ENCODE measurements at places on chromosomes 5 and 9. TPM values are rescaled to one million over a fixed set of nuclear protein-coding genes. Genes with fewer than 3 reads are reported as not detected.
A peak's percentile ranks its signal among the peaks of the same experiment; 100 is the strongest.

- no peak for DNase-seq
These were observed 10.5 kb upstream of the IPPK start for GRCh38 chr9:92680166-92681119.

ADAMTS12 gene
- total RNA-seq, result not detected

- no peak for DNase-seq
These were observed 209.8 kb downstream of the CWC27 start for GRCh38 chr5:64978546-64978945.

DNA sequence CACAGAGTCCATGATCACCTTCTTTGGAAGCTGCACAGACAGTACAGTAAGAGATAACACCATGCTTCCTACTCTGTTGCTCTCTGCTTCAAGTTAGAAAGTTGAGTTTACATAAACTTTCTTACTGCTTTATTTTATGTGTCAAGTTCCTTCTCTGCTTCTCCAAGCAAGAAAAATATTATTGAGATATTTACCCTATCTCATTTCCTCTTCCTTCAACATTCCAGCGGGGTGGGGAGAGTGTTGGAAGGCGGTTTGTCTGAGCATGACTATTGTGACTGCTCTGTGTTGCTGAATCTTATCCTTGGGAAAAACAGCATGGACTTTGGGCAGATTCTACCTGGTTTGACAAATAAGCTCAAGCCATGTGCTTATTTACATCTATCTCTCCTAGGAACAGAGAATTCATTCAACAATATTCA is 66.9 kb upstream of the EPB41L4A start:
- DNase-seq, result no peak

GRCh38 chr9:36023260-36024048 is 13.3 kb upstream of the RECK start:
- peak; percentile 82 for DNase-seq

GRCh38 chr5:126497506-126497905 is 74.3 kb downstream of the GRAMD2B start:
- peak; percentile 76 for DNase-seq

KLHL9 gene
- total RNA-seq, result 5.0 TPM

DNA sequence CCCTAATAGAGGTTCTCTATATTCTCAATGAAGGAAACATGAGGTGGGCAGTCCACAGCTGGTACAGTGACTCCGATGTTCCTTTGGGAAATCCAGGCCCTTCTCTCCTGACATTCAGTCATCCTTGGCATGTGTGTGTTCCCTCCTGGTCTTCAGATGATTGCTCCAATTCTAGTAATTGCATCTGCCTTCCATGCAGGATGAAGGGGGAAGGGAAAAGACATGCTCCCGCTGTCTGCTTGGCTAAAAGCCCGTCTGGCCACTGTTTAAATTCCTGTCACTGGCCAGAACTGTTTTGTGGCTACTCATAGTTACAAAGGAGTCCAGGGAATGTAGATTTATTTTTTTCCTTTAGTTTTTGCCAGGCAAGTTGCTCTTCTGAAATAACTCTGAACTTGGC is 65.0 kb downstream of the MAST4 start:
- peak; percentile 17 for DNase-seq

DNA sequence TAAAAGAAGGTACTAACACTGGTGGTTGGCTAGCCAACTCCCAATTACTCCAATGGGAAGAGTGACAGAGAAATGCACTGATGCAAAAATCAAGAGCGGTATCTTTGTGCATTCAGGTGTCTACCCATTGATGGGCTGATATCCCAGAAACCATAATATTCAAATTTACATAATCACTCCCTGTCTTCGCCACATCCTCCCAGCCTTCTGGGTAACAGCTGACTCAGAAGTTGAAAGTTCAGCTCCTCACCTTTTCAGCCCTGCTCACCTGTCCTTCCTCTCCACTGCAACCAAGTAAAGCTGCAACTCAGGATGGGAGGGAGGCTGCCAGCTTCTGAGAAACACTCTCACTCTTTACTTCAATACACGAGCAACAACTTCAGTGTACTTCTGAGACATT is 6.9 kb downstream of the SUSD1 start:
- no peak for DNase-seq

- DNase-seq, result no peak
These were observed 9.6 kb upstream of the ETF1 start for GRCh38 chr5:138552657-138553056.

DNA sequence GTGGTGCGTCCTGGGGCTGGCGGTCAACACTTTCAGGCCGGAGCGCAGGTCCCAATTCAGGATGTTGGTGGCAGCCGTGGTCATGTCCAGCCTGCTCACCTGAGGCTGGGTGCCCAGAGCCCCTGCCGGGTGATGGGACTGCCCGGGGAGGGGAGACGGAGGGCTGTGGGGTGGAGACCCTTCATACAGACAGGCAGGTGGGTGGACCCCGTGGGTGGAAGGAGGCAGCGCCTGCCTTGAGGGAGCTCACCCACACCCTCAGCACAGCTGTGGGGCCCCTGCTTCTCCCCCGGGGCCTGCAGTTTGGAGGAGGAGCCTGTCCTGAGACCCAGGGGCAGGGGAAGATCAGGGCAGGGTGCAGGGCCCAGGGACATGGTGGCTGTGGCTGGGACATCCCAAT is 6.9 kb upstream of the PTGDS start:
- DNase-seq, result no peak

- DNase-seq, result no peak
These were observed 1.9 kb upstream of the DMRT2 start for GRCh38 chr9:1048231-1048619.

GRCh38 chr5:149399775-149400174 is 20.7 kb upstream of the IL17B start:
- no peak for DNase-seq

- no peak for DNase-seq
These were observed 28.6 kb upstream of the FBXW11 start for GRCh38 chr5:172035049-172035448.

- peak; percentile 43 for DNase-seq
These were observed 25.4 kb upstream of the RNF20 start for GRCh38 chr9:101508211-101508610.

GRCh38 chr5:154375329-154376008 is 70.3 kb upstream of the SAP30L start:
- DNase-seq, result no peak

FBXL7 gene
- total RNA-seq, result not detected

DNA sequence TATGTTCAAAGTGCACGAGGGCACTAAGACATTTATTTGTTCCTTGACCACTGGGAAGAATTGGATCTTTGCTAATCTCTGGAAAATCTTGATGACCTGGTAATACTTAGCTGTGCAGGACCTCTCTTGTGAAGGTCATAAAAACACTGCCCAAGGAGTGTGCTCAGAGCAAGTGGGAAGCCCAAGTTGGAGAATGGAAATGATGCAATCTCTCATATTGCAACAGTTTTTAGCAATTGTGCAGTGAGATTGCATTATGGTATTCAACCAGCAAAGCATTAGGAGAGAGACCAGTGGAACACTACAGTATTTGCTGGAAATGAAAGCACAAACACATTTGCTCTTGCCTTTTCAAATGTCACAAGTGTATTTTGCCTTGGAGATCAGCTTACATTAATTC is 34.5 kb downstream of the TXNDC8 start:
- DNase-seq, result no peak

DNA sequence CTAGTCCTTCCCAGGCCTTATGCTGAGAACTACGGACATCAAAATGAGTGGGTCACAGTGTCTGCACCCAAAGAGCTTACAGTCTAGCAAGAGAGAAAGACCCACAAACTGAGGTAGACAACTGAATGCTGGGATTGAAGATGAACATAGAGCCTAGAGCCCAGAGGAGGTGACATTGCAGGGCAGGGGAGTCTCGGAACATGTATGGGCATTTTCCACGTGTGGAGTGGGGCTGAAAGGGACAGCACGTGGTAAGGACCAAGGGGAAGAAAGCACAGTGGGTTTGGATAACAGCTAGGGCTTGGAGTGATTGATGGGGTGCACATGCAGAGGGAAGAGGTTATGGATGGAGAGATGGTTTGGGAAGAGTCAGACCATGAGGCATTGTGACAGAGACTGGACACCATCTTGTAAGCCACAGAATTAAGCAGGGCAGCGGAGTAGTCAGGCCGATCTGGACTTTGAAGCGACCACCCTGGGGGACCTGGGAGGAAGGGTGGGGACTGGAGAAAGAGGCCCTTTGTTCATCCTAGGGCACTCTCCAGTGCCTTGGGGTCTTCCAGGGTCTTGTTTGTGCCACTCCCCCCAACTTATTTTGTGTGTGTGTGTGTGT is 47.5 kb upstream of the SH3PXD2B start:
- DNase-seq, result no peak

RNF208 gene
- total RNA-seq, result not detected

GRCh38 chr5:61931236-61931635 is 374.8 kb upstream of the KIF2A start:
- DNase-seq, result no peak

DNA sequence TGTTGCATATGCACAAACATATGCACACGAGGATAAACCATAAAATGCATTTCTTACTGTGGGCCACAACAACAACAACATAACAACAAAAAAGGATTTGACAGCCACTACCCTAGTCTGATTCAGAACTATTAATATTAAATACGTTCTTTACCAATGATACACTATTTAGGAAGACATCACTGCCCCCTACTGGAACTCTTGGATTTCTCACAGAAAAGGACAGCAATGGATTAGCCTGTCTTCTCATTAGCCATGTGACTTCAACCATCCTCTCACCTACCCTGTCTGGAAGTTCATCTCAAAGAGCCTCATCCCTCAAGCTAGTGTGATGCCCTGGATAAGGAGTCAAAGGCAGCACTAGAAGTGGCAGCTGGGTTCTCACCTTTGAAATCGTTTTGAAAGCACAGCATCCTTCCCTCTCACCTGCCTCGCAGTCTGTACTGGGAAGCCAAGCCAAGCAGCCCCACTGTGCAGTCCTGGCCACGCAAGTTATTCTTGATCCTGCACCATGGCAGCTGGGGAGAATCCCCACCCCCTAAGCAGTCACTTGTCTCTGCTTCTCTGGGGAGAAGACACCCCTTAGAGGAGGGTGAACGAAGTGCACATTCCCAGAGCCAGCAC is 64.6 kb downstream of the SH3TC2 start:
- DNase-seq, result peak; percentile 81

- no peak for DNase-seq
These were observed 56.1 kb upstream of the GLRX start for GRCh38 chr5:95878417-95879323.

GRCh38 chr5:127696683-127697082 is 6.5 kb upstream of the CCDC192 start:
- no peak for DNase-seq

- DNase-seq, result no peak
These were observed 56.7 kb downstream of the LHX2 start for GRCh38 chr9:124068251-124068650.

LRRC19 gene
- not detected for total RNA-seq

FOXI1 gene
- total RNA-seq, result not detected

DNA sequence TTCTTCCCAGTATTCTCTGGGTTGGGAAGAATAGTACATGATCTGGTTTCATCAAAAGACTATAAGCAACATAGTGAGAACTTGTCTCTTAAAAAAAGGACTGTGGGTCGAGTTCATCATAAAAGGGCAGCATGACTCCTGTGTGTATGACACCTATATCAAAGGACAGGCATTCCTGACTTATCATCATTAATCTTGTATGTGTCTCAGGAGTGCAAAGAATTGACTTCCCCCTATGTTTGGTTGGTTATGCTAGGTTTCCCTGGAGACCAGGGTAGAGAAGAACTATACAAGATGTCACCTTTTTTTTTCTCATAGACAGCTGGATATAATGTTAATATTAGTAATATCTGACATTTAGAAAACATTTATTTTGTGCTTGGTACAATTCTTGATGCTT is 173.1 kb upstream of the ANKRD55 start:
- no peak for DNase-seq

GRCh38 chr9:123302348-123303214 is 34.2 kb upstream of the STRBP start:
- DNase-seq, result no peak

GRCh38 chr9:121268851-121269641 is 1.1 kb downstream of the GSN start:
- DNase-seq, result no peak

SLC36A3 gene
- not detected for total RNA-seq

MARCHF11 gene
- not detected for total RNA-seq

EQTN gene
- total RNA-seq, result not detected

TRAPPC13 gene
- total RNA-seq, result 29.1 TPM

ZFP2 gene
- total RNA-seq, result 5.0 TPM

DNA sequence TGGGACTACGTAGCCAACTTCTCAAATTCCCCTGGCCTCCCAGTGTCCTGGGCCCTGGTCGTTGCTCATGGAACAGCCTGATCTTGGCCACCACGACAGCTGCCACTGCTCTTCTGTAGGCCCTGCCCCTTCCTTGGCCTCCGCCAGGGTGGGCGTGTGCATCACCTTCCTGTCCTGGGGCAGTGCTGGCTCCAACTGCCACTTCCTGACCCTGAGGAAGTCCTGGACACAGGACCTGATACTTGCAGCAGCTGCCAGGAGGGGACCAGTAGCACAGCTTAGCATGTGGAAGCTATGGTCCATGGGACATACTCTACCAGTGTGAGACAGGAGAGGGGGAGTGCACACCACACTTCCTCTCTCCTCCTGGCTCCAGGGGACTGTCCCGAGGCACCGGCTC is 145.2 kb downstream of the TENT4A start:
- DNase-seq, result no peak

GRCh38 chr5:8598356-8598755 is 729.4 kb downstream of the MTRR start:
- DNase-seq, result no peak

TAF1L gene
- under 0.01 TPM for total RNA-seq

- no peak for DNase-seq
These were observed 198.9 kb downstream of the CYLC2 start for GRCh38 chr9:103193992-103194391.

GRCh38 chr9:4020038-4020754 is 279.7 kb downstream of the GLIS3 start:
- DNase-seq, result no peak

DNA sequence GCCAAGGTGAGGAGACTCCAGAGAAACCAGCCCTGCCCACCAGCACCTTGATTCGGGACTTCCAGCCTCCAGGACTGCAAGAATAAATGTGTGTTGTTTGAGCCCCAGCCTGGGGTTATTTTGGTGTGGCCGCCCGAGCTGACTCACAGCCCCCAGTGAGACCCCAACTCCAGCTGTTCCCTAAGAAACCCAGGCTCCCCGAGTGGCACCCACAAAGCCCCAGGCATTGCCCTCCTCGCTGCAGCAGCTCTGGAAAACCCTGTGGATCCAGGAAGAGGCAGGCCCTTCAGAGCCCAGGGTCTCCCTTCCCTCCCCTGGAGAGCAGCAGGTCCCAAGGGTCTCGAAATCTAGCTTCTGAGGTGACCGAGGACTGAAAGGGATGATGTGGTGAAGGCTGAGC is 69.2 kb upstream of the PPP1R26 start:
- no peak for DNase-seq

DNA sequence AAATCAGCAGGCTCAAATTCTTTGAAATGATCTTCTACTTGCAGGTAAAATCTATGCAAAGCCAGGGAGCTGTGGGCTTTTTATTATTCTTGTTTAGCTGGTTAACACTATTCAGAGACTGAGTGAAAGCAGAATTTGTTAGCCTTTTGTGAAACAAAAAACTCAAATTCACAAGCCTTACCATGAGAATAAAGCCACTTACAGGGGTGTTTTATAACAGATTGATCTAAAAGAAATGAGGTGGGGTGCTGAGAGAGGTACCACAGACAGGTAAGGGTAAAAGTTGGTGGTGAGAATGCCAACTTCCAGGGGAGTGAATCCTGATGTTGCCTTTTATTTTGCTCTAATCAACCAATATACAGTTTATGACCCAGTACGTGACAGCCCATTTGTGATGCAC is 1585.6 kb downstream of the EFNA5 start:
- no peak for DNase-seq

- DNase-seq, result no peak
These were observed 93.4 kb downstream of the MPDZ start for GRCh38 chr9:13186091-13186490.

PCYOX1L gene
- 13.0 TPM for total RNA-seq

CDX1 gene
- not detected for total RNA-seq
